Stimulated activated CD8-positive, alpha-beta memory T cell treated with anti-CD3 and anti-CD28 coated beads, Interleukin-12 subunit alpha, Interleukin-12 subunit beta, amount 100 ng/mL, for 1 hour (primary cell): ENCODE measurements at places on chromosomes 2 and 18.

DNA sequence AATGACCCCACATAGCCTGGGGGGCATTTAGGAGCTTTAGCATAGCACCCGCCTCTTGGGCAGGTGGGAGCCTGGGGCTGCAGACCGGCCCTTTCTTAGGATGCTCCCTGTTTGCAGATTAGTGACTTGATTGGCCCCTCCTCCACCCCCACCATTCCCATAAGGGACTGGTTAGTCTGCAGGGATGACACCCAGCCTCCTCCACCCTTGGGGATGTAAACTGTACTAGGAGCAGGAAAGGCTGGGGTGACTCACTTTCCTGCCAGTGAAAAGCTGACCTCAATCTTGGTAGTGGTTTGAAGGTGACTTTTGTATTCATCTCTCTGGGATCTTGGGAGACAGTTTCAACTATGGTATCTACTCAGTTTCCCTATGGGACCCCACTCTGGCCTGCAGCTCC, 24.2 kb downstream of the CTIF start:
- DNase-seq = no peak

DNA sequence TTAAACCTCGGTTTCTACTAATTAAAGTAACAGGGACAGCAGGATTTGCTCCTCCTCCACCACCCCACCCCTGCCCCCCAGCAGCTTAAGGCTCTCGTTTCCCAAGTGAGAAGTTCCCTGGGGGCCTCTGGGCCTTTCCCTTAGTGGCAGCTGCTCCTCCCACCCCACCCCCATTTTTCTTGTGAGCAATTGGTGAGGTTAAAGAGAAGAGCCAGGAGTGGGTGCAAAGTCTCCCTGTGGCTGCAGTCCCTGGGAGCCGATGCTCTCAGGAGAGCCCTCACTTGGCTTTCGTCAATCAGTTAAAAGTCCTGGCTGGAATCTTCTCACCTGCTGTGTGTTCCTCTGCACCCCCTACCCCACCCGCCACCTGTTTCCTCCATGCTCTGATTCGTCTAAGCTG, 48.7 kb upstream of the AGAP1 start:
- no peak for DNase-seq

- no peak for DNase-seq
These were observed 263.0 kb downstream of the PTGR3 start for GRCh38 chr18:74945774-74946545.

DNA sequence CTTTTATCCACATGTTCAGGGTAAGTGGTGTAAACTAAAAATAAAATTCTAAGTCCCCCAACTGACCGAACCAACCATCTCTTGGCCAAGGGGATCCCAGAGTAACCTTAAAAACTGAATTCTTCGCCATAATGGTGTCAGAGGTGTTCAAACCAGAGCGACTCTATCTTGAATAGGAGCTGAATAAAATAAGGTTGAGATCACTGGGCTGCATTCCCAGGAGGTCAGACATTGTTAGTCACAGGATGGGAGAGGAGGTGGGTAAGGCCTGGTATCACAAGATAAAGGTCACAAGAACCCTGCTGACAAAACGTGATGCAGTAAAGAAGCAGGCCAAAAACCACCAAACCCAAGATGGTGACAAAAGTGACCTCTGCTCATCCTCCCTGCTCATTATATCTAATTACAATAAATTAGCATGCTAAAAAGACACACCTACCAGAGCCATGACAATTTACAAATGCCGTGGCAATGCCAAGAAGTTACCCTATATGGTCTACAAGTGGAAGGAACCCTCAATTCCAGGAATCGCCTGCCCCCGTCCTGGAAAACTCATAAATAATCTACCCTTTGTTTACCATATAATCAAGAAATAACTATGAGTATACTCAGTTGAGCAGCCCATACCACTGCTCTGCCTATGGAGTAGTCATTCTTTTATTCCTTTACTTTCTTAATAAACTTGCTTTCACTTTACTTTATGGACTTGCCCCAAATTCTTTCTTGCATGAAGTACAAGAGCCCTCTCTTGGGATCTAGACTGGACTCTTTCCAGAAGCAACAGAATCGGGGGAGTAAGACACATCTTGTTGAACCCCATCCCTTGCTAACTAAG, 302.4 kb downstream of the STK39 start:
- no peak for DNase-seq

- DNase-seq = no peak
These were observed 42.7 kb upstream of the EPAS1 start for GRCh38 chr2:46254474-46254873.

DNA sequence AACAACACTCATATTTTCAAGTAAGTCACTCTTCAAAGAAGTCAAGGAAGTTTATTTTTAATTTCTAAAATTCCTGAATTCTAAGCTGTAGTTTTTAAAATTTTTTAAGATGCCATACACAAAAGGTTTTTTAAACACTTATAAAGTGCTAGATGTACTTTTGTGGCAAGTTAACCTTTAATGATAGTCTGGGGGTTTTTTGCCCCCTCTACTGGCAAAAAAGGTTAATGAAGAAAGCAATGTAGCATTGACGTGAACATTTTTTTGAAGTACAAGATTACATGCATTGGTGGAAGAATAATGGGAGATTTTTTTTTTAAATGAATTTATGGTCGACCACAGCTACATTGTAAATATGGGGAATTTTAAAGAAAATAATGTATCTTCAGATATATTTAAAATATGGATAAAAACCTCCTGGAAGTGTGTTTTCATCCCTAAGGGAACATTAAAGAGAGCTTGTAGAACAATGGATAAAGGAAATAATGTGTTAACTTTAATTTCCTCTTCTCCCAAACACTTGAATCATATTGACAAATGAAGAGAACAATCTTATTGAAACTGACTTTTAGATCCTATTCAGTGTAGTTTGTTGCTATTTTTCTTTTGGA, 12.6 kb downstream of the ITPRID2 start:
- DNase-seq = no peak

DNA sequence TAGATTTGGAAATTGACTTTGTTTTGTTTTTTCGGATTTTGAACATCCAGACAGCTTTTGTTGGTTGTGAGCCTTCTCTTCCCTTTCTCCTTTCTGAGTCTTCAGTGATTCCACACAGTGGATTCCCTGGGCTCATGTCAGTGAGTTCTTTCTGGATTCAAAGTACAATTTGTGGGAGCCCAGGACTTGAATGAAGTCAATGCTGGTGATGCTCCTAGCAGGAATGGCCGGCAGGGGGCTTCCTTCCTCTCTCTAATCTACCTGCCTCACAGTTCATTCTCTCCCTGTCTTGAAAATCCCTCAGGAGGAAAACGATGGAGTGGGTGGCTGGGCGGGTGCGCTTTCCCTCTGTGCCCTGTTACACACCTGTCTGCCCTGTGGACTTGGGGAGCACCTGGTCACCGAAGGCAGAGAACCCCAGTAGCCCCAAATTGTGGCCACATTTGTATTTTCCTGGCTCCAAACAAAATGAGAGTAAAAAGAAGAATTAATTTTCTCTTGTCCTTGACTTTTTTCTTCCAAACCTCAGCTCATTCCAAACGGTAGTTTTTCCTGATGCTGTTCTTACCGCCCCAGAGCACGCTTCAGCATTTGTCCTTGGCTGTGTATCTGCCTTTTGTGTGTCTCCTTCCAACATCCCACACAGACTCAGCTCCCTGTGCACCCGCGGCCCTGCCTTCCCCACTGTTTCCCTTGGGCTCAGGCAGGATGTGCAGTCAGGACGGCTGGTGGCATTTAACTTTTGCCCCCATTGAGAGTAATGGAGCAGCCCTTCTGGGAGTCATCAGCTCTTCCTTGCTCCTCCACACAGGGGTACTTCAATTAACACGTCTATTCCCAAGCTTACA, 86.6 kb downstream of the MARCO start:
- DNase-seq = no peak

GRCh38 chr2:227095346-227095745, 68.7 kb downstream of the COL4A4 start:
- DNase-seq = no peak

GRCh38 chr18:52715991-52716390, 376.0 kb downstream of the DCC start:
- DNase-seq = no peak

DNA sequence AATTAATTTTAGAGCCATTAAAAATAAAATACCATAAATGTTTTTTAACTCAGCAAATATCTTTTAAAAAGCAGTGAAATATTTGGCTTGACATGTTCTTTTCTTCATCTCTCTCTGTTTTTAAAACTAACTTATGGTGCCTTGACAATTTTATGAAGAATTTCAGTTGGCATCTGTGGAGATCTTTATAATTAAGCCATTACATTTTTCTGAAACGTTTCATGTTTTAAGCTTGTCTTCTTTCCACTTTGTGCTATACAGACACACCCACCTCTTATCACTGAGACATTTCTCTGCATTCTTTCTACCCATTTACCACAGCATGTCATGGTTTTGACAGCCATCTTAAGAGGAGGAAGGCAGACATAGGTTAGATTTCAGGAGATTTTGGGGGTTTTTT, 915.1 kb upstream of the FSHR start:
- DNase-seq = no peak

- DNase-seq = no peak
These were observed 8.9 kb downstream of the TRAPPC12 start for GRCh38 chr2:3388412-3388738.

DNA sequence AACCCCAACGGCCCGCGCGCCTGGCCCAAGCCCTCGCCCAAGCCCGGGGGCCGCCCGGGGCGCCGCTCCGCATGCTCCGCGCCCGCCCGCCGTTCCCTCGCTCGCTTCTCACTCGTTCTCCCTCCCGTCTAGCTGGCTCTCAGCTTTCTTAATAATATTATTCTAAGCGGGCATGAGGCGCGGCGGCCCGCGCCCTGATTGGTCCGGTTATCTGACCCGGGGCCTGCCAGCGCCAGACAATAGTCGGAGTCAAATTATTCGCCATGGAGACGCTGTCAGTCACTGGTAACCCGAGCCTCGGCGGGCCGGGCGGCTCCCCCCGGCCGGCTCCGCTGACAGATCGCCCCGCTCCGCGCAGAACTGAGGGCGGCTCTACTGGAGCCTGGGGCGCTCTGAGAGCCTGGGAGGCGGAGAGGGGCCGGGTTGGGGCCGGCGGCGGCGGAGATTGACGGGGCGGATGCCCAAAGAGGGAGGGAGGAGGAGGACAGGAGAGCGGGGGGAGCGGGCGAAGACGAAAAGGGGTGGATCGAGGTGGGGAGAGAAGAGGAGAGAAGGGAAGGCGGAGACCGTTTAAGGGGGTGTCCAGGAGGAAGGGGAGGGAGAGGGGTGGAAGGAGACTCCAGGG, at the start of gene SIX2:
Gene SIX2, minus strand, starts transcription at position 150 of the 625 bp plus-strand sequence. CDS start 342 bp downstream, outside the sequence.
- no peak for DNase-seq

DNA sequence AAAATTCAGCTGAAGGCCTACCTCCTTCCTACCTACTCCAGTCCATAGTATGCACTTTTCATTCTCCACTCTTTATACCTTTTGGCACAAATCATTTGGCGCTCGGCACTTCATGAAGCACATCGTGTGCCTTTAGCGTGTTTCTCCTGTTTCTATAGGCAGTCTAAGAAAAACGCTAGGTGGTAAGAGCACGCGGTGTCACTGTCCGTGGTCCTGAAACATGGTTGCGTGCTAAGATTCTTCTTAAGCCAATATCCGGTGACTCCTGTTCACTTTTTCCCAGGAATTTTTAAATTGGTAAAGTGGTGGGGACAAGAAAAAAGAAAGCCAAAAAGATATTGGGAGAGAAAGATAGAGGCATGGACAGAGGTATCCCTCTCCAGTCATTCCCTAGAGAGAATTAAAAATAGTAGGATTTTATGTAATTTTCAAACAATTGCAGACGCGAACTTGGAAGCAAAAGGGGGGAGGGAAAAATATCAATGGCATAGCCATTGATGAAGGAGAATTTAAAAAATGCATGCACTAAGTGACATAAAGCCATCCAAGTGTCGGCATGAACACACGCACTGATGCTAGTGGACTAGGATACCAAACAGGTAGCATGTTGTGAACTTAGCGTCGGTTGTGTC, 1.4 kb upstream of the CTNNA2 start:
- DNase-seq = no peak

DNA sequence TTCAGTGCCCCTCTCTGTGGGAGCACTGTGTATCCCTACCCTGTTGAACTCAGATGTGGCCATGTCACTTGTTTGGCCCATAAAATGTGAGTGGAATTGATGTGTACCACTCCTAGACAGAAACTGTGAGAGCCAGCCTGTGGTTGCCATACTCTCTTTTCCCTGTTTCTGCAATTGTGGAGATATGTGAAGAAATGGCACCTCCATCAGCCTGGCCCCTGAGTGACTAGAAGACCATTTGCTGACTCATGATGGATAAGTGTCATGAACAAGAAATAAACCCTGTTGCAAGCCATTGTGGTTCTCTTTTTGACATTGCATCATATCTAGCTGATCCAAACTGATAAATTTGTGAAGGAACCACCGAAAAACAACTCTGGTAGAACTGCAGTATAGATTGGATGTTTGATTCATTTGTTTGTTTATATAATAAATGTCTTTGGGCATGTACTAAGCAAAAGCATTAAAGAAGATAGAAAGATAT, 214.5 kb upstream of the FBXO11 start:
- no peak for DNase-seq

DNA sequence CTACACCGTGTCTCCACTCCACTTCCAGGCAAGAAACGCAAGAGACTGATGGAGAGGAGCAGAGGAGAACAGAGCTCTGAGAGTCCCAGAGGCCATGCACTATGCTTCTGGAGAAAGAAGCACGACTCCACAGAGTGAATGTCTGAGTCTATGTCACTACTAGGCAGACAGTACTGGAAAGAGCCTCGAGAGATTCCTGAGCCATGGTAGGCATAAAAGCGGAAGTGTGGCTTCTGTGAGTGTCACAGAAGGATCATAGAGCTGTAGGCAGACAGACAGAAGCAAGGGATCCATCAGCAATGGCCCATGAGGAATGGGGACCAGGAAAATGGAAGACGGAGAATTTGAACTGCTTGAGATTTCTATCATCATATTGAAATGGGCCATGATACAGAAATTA, 542.6 kb downstream of the ZEB2 start:
- no peak for DNase-seq

DNA sequence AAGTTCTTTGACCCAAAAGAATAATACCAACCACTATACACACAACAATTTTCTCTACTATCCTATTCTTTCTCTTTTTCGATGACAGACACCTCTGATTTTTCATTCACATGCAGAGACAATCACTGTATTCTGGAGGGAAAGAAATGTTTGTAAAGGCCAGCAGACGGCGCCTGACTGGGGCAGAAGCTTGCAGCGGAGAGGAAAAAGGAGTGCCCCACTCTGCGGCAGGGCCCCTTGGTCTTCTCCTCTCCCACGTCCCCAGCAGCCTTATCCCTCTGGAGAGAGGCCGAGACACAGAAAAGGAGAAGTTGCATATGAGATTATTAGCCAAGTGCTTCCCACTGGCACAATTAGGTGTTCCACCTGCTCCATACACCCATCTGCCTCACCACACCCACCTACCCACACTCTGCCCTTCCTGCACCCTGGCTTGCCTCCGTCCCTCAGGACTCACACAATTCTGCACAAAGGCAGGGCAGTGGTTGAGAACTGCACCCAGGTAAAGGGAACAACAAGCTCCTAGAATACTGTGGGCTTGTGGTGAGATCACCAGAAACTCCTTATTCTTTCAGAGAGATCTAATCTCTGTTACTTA, 687.3 kb downstream of the NRXN1 start:
- DNase-seq = no peak

GRCh38 chr2:164948540-164948939, 6.8 kb downstream of the SLC38A11 start:
- DNase-seq = no peak

- DNase-seq = no peak
These were observed 253.3 kb downstream of the AGAP1 start for GRCh38 chr2:235747001-235747785.
